ENCODE measurements at places on chromosomes 2 and 18.

- no peak for DNase-seq
Observed at GRCh38 chr2:237694415-237695194, 67.2 kb downstream of the LRRFIP1 start.

DNA sequence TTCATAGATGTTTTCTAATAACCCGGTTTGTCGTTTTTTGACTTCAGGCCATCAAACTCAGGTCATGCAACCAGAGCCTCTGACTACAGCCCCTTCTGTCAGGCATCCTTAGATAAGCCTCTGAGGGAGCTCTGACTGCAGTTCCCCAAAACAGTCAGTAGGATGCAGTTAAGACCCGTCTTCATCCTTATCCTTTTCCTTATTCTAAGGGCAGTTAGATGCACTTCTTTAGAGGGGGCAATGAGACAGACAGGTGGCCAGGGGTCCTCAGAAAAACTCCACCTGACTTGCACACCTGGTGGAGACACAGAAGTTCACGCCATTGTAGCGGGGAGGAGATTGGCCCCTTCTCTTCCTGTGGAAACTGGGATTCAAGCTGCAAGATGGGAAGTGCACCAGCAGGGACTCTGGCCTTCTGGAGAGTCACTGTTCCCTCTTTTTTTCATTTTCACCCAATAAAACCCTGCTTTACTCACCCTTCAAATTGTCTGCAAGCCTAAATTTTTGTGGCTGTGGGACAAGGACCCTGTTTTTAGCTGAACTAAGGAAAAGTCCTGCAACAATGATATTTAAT is 104.8 kb upstream of the TFPI start:
- no peak for DNase-seq

DNA sequence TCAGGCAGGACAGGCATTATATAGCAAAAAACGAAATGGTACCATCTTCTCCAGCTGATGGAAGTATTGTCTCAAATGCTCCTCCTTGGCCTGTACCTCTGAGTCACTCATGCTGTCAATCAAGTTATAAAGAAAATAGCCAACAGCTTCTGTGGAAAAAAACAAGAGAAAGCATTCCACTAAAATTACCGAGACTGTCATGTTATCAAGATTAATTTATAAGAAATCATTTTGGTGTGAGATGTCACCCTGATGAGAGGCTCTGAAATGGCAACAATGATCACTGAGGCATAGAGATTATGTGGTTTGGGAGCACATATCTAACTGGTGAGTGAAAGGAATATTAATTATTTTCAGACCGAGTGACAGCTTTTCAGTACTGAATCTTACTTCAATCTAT is 47.4 kb downstream of the LRPPRC start:
- no peak for DNase-seq

GRCh38 chr2:241228081-241228859 is 39.8 kb downstream of the ANO7 start:
- DNase-seq, result no peak

DNA sequence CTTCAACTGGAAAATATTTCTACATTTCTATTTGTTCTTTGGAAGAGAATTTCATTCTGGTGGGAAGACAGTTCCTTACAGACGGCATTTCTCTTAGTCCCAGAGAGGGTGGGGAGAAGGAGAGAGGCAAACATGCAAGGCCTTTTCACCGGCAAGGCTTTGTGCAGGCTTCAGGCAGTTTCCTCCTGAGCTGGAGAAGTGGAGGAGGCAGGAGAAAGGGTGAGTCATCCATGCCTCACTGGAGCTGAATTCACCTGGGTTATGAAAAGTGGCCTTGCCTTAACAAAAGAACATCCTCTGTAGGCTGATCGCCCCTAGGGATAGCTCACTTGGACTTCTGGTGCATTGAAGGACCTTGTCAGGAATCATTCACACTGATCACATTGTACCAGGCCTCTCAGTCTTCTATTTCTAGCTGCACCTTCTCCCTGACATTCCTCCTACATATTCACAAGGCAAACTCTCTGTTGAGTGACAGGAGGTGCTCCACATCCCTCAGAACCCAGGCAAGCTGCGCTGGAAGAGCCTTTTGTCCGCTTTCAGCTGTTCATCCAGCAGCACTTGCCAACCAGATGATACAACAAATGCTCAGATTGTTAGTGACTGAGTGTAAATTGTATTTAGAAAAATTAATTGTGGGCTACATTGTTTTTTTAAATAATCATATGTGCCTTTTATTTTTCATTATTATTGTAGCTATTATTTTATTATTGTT is 796.1 kb downstream of the DCDC2C start:
- no peak for DNase-seq

GRCh38 chr2:165573534-165574461 is 104.3 kb downstream of the CSRNP3 start:
- no peak for DNase-seq

DNA sequence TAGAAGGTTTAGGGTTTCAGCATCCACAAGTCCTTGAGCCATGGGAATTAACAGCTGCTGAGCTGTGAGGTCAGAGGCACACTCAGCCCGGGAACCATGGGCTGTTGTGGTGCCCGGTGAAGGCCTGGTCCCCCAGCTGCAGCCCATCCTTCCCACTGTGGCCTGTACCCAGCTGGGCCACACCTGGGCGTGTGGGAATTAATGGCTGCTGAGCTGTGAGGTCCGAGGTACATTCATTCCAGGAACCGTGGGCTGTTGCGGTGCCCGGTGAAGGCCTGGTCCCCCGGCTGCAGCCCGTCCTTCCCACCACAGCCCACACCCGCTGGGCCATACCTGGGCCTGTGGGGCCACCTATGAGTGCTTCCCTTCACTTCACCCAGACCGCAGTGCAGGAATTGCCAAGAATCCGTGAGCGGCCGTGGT is 25.2 kb downstream of the TMEM18 start:
- no peak for DNase-seq

DNA sequence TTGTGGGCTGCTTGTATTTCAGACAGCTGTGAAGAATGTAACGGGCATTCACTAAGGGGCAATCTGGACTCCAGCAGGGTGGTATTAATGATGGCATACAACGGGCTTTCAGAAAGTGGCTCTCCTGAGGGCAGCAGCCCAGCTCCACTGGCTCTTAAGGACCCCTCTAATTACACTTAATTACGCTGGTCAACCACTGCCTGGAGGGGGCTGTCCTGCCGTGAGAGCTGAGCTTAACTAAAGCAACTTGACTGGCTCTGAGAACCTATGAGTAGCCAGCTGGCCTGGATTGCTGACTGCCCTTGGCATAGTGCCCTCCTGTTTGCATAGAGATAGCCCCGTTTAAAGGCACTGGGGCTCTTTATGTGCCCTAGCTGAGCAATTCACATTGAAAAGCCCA is 3.8 kb downstream of the LIPG start:
- no peak for DNase-seq

DNA sequence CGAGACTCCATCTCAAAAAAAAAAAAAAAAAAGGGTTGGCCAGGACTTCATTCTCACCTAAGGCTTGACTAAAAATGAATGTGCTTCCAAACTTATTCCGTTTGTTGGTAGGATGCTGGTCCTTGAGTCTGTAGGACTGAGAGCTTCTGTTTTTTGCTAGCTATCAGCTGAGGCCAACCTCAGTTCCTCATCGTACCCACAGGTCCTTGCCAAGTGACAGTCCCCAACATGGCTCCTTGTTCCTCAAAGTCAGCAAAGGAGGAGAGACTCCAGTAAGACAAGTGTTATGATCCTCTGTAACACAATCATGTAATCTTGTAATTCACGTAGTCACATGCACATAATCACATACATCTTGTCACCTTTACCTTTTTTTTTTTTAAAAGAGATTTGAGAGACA is 37.0 kb downstream of the HAUS1 start:
- no peak for DNase-seq

DNA sequence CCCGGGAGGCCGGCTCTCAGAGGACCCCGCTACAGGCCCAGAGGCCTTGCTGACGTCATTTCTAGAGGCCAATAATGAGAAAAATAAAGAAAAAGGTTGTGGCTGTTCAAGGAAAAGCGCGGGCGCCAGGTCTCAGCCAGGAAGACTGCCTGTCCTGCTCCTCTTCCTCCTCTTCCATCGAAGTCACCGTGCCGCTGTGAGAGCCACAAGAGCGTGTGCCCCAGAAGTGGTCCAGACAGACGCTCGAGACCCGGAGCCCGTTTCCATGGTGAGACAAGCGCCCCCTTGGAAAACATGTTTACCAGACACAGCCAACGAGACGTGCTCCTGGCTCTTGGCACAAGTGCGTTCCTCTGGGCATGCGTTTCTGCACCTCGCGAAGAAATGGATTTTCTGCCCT is 210.5 kb downstream of the HDAC4 start:
- no peak for DNase-seq

GRCh38 chr2:191013682-191013931 is 364 bp downstream of the STAT1 start:
- DNase-seq, result no peak

DNA sequence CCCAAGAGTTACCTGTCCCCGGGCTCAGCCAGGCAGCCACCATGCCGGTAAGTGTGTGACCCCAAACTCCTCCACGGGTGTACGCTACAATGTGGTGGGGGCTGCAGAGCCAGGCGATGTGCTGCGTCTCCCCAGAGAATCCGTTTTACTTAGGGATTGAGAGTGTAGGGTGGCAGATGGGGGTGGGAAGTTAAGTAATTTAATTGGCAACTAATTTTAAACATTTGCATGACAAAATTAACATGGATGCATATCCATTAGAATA is 26.6 kb upstream of the RPL31 start:
- DNase-seq, result no peak

DNA sequence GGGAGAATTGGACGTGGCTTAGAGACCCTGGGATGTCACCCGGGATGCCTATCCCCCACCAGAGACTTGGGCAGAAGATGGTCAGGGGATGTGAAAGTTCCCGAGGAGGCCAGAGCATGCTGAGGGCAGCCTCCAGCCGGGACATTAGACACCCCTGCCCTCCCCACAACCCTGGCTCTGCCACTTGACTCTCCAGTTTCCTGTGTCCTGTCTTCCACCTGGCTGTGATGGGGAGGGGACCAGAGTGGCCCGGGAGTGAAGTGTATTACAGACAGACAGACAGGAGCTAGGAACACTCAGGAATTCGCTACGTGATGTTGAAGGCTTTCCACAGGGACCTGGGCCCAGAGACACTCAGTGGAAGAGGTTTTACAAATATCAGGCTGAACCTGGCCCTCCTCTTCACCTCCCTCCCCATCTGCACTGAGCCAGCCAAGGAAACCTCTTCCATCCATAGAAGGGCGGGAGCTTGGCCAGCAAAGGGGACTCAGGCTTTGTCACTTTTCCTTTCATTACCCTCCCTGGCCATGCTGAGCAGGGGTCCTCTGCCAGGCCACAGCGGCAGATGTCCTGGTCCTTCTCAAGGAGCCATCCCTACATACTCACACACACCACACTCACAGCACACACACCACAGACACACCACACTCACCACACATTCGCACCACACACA is 60.7 kb downstream of the SDC1 start:
- no peak for DNase-seq

GRCh38 chr18:79641722-79642497 is 37.7 kb upstream of the CTDP1 start:
- no peak for DNase-seq

GRCh38 chr2:239232195-239232578 is 168.6 kb downstream of the HDAC4 start:
- no peak for DNase-seq

GRCh38 chr2:210007895-210008294 is 5.5 kb downstream of the RPE start:
- DNase-seq, result no peak

GRCh38 chr2:231677632-231678104 is 30.7 kb upstream of the PTMA start:
- peak; percentile 65 for DNase-seq

- no peak for DNase-seq
Observed at GRCh38 chr18:49811151-49811938, 2.0 kb downstream of the ACAA2 start.

DNA sequence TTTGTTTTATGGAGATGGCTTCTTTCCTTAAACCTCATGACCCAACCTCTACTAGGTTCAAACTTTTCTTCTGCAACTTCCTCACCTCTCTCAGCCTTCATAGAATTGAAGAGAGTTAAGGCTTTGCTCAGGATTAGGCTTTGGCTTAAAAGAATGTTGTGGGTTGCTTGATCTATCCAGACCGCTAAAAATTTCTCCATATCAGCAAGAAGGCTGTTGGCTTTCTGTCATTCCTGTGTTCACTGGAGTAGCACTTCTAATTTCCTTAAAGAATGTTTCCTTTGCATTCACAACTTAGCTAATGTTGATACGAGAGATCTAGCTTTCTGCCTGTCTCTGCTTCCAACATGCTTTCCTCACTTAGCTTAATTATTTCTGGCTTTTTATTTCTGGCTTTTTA is 58.1 kb upstream of the KYNU start:
- DNase-seq, result no peak

- no peak for DNase-seq
Observed at GRCh38 chr2:28640908-28641300, 110.7 kb upstream of the PPP1CB start.

DNA sequence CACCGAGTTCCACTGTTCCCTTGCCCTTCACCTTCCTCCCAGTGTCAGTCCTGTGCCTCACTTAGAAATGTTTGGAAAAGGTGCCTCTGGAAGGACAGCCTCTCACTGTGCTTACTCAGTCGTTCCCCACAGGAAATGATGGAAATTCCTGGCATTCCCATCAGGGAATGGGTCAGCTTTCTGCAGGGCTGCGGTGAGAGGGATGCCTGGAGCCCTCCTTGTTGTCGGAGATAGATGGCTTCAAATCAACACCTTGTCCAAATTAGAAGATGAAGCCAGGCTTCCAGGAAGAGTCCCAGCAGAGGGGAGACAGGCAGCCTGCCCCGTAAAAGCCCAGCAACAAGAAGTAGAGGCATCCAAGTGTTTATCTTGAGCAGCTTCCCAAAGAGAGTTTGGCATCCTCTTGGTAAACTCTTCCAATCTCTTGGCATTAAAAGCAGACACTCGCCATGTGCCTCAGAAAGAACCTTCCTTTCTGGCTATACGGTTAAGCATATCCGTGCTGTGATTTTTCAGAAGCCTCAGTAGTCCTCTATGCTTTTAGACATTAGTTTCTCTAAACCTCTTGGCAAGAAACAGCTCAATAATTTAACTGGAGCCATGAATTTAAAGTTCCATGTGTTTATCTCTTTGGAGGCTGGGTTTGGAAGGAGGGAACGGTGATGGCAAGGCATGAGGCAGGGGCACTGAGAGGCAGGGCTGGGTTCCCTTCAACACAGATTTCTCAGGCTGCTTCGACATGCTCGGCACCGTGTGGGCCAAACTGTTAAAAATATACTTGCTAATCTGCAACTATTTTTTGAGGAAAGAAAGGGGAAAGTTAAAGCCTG is 25.1 kb downstream of the COLEC12 start:
- no peak for DNase-seq

DNA sequence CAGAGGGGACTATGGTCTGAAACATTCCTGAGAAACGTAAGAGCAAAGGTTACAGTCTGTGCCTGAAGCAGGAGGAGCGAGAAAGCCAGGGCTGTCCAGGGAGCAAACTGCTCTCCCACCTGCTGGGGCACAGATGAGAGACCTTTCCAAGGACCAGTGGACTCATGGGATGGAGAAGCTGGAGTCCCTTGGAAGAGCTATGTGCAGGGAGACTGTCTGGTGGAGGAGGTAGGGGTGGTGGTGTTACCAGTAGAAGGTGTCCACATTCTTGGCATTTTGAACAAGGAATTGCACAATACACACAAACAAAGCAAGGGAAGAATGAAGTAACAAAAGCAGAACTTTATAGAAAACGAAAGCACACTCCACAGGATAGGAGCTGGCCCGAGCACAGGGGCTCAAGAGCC is 97.9 kb upstream of the CYRIA start:
- DNase-seq, result no peak

All from activated T-helper 1 cell treated with anti-CD3 and anti-CD28 coated beads, Interleukin-2, amount 50 U/mL, for 16 hours (primary cell).